Inflammatory macrophage (primary cell): ENCODE measurements at places on chromosomes 16 and 17.
A peak's percentile ranks its signal among the peaks of the same experiment; 100 is the strongest.

- no peak for DNase-seq
These were observed 2.7 kb downstream of the PLEKHH3 start for GRCh38 chr17:42673885-42674754.

- no peak for DNase-seq
These were observed 117.3 kb downstream of the CA10 start for GRCh38 chr17:52041123-52041617.

GRCh38 chr16:47045459-47045858, 72.0 kb upstream of the DNAJA2 start:
- no peak for DNase-seq

GRCh38 chr17:81396722-81397313, 1.6 kb downstream of the BAHCC1 start:
- DNase-seq, result peak; percentile 67

GRCh38 chr16:87423429-87423828, 31.3 kb downstream of the MAP1LC3B start:
- DNase-seq, result no peak

DNA sequence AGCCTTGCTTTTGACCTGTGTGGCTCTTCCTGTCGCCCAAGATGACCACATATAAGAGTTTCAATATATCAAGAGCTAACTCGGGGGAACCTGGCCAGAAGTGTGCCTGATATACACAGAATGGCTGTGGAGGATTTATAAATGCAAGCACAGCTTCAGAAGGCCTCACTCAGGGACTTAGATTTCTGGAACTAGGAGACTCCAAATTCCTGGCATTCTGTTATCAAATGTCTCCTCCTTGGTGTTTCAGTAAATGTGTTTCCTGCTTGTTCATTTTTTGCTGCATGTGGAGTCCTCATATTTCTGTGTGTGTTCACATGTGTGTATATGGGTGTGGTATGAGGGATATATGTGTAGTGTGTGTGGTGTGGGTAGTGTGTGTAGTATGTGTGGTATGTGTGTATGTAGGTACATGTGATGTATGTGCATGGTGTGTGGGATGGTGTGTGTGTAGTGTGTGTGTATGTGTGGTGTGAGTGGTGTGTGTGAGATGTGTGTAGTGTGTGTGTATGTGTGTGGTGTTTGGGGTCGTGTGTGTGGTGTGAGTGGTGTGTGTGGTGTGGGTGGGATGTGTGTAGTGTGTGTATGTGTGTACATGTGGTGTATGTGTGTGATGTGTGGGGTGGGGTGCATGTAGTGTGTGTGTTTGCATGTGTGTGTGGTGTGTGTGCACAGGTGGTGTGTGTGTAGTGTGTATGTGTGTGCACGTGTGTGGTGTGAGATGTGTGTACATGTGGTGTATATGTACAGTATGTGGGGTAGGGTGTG, 981 bp upstream of the CD300H start:
- DNase-seq, result no peak

- DNase-seq, result no peak
These were observed 68.6 kb downstream of the SEC14L1 start for GRCh38 chr17:77209330-77209748.

GRCh38 chr17:56899403-56899802, 14.4 kb downstream of the TRIM25 start:
- no peak for DNase-seq

GRCh38 chr16:47779201-47780016, 318.3 kb downstream of the PHKB start:
- DNase-seq, result peak; percentile 28

- DNase-seq, result no peak
These were observed 252.9 kb upstream of the XYLT1 start for GRCh38 chr16:17723531-17724134.

- DNase-seq, result no peak
These were observed 472.7 kb upstream of the HSBP1 start for GRCh38 chr16:83335076-83335475.

GRCh38 chr16:27985981-27986380, 77.5 kb downstream of the GSG1L start:
- DNase-seq, result no peak

- peak; percentile 85 for DNase-seq
These were observed 4.8 kb downstream of the MT1A start for GRCh38 chr16:56643080-56643778.

GRCh38 chr17:30005709-30006320, 64.4 kb downstream of the EFCAB5 start:
- DNase-seq, result no peak

DNA sequence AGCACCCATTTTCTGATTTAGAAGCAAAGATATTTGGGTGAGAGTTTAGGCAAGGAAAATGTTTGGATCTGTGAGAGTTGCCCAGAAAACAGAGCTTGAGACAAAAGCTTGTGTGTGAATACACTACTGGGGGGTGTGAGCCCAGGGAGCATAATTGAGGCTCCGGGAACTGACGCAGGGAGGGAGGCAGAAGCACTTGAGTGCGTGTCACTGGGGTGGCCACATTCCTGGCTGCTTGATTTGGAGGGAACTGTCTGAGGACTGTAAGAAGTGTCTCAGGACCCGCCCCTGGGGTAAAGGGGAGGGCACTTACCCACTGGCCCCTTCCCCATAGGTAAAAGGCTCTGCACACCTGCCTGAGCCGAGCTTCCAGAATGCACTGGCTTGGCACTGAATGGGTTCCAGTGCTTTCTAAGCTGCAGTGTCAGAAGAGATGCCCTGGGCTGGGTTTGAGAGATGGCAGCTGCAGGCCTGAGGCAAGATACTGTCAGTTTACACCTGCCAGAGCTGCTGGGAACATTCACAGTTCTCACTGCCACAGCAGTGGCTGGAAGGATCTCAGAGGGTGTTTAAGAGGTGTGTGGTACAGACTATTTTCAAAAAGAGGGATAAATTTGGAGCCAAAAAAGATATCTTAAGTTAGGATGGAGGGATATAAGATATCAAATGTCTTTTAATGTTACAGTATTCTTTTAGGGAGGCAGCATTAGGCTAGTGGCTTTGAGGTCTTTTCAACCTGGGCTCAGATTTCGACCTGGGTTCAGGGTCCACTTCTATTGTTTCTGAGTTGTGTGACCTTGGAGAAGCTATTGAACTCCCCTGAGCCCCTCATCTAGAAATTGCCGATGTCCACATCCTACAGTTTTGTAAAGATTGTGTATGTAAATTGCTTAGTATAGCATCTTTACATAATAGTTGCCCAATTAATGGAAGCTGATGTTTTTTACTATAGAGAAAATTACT, 6.9 kb upstream of the TEX2 start:
- no peak for DNase-seq

DNA sequence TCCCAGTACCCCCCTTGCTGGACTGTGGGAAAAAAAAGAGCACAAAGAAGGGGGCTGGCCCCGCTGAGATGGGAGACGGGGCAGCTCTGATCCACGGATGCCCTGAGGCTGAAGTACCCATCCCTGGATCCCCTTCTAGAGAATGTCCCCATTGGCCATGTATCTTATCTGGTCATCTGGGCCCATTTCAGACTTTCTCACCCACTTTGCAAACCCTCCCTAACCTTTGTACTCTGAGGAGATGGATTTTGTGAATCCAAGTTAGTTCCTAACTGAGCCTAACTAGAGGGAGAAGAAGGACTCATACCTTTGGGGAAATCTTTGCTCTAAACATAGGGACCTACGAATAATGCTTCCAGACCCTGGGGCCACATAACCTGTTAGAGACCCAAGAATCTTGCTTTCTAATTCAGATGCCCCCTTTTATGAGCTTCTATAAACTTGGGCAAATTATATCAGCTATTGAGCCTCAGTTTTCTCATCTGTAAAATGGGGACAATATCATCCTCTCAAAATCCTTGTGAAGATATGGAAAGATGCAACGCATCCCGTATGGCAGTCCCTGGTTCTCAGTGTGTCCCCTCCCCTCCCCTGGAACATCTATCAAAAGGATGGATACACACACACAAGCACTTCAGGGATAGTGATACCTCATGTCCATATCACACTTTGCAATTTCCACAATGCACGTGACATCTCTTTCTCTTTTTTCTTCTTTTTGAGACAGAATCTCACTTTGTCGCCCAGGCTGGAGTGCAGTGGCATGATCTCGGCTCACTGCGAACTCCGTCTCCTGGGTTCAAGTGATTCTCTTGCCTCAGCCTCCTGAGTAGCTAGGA, 16.8 kb upstream of the FZD2 start:
- DNase-seq, result no peak

GRCh38 chr16:87145181-87146176, 171.7 kb downstream of the C16orf95 start:
- no peak for DNase-seq

DNA sequence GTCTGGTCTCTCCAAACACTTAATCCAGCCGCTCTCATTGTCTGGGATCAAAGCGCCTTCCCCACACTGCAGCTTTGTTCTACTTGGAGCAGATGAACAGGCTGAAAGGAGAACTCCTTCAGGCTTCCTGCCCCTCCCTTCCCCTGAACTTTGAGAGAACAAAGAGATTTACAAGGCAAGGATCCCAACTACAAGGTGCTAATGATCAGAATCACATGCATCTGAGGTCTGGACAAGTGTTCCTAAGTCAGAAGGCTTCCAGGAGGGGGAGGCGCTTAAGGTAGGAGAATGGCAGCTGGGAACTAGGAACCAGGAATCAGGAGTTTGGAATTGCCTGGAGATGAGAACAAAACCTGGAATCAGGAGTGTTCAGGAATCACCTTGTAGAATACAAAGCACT, 606.3 kb upstream of the CDH11 start:
- DNase-seq, result no peak

DNA sequence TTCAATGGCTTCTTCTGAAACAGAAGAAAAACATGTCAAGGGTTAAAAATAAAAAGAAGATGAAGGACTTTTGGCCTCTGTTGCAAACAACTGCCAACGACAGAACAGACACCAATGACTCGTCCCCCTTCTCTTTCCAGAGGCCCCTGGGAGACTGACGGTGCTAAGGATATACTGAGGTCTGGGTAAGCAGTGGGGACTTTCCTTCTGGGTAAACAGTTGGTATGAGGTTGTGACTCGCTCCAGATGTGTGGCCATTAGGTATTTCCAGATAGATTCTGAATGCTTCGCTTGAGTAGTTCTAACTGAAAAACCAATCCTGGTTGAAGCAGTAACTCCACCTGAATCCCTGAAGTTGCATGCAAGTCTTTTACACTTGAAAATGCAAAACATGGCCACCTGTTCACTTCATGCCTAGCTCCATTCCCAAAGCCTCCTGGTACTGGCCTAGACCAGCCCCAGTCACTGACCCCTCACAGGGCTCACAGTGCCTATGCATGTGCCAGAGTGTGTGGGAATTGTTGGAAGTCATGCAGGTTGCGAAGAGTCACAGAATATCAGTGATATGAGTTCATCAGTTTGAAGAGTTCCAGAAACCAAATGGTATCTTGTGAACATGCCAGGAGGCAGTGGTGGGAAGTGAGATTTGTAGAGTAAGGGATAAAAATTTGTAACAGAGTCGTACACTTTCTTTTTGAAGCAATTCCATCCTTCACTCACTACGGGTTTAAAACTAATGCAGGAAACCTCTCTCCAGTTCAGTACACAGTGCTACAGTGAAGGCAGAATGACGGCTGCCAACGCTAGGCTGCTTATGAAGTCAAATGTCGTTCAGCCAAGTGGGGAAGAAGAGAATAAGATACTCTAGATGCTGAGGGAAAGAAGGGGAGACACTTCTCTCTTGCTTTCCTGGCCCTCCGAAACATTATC, 217.8 kb downstream of the ZFHX3 start:
- no peak for DNase-seq

DNA sequence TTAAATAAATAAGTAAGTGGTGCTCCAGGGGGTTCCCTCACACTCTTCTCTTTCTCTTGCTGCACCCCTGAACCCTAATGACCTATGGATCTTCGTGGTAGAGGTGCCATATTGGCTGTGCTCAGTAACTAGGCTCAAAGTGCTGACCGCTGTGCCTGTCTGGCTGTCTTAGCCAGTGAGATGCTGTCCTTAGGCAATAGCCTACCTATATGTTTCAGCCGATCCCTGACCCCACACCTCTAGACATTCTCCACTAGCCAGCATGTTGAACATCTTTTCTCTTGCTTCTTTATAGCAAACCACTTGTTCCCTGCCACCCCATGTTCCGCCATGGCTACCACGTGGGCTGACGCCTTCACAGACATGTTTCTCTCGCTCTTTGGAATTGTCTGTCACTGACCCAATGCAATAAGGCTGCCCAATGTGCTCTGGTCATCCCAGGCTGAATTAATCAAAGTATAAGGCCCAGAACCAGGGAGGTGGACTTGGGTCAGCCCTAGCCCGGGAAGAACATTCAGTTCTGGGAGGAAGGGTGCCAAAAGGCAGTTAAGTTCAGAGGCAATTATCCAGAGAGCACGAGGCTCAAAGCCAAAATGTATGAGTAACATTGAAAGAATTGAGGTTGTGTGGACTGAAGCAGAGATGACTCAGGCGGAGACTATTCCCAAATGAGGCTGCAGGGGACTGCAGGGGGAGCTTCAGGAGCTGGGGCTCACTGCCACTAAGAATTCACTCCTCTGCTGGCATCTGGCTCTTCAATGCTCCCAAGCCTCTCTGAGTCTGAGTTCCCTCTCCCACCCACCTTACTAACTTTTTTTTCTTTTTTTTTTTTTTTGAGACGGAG, 28.7 kb upstream of the TNRC6A start:
- no peak for DNase-seq

DNA sequence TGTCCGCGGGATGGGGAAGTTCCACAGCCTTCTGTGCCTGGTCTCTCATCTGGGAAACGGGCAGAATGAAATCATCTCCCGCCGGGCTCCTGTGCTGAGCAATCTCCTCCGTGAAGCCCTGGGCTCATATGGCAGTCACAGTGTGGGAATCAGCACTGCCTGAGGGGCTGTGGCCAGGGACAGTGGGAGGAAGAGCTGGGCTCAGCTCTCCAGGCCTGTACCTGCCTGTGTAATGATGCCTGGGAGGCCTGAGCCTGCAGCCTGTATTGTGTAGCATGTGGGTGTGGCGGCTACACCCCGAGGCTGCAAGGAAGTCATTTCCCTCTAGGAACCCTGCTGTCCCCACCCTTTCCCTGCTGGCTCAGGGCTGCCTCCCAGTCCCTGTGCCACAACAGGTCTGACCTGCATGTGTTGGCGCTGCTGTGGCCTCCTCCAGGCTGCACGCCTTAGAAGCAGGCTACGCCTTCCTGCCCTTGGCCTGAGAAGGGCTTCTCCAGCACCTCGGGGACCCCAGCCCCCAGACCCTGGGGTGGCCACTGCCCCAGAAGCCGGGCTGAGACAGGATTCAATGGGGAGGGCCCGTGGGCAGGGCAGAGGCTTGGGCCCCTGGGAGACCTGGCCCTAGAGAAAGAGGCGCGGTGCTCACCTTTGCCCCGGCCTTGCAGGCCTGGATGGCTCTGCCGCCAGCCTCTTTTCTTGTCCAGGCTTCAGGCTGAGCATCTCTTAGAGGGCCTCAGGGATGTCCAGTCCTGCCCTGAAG, 2.1 kb downstream of the ITGB4 start:
- DNase-seq, result peak; percentile 41

GRCh38 chr16:85602402-85603202, 10.5 kb upstream of the GSE1 start:
- DNase-seq, result no peak

- peak; percentile 84 for DNase-seq
These were observed 315.8 kb downstream of the XYLT1 start for GRCh38 chr16:17154981-17155380.

DNA sequence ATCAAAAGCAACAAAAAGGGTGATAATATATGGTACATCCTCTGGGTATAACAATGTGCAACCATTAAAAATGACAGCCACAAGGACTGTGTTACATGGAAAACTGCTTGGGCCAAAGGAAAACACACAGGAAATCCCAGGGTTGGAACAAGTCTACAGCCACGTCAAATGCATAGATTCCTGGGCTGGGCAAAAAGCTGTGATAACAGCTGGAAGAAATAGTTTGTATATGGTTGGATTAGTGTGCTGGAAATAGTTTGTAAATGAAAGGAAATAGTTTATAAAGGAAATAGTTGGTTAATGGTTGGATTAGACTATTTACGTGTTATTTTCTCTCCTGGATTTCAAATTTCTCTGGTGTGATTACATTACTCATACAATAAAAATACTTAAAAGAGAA, 2.6 kb downstream of the HSD17B2 start:
- DNase-seq, result no peak
